Activated CD4-positive, alpha-beta T cell treated with anti-CD3 and anti-CD28 coated beads, Interleukin-2, amount 10 ng/mL, durations not matched to agents 24 days and 14 days (primary cell): ENCODE measurements at places on chromosomes 7 and 10. TPM values are rescaled to one million over a fixed set of nuclear protein-coding genes. Genes with fewer than 3 reads are reported as not detected.

DNA sequence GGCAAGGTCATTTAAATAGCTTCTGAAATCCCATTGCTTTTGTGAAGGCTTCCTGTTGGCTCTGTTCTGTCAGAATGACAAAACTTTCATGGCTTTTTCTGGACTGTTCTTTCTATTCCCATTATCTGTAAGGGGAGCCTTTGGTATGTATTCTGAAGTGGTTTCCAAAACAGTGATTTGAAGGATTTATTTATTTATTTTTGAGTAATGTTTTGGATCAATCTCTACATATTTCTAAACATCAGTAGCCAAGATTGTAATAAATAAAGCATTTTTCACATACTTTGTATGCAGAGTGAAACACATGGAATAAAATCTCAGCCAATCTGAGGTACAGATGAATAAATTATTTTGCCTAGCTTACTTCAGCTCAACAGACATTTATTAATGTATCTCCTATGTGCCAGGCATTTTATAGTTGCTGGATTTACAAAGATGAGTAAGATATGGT, 121.1 kb downstream of the BBS9 start:
- no peaks in the 10 kb centered on the region for H3K36me3 ChIP-seq
- no peaks in the 10 kb centered on the region for H3K27me3 ChIP-seq
- no peak overlapping the region for H3K27ac ChIP-seq
- H3K4me1 ChIP-seq = no peaks in the 10 kb centered on the region
- no peak overlapping the region for H3K4me3 ChIP-seq

DNA sequence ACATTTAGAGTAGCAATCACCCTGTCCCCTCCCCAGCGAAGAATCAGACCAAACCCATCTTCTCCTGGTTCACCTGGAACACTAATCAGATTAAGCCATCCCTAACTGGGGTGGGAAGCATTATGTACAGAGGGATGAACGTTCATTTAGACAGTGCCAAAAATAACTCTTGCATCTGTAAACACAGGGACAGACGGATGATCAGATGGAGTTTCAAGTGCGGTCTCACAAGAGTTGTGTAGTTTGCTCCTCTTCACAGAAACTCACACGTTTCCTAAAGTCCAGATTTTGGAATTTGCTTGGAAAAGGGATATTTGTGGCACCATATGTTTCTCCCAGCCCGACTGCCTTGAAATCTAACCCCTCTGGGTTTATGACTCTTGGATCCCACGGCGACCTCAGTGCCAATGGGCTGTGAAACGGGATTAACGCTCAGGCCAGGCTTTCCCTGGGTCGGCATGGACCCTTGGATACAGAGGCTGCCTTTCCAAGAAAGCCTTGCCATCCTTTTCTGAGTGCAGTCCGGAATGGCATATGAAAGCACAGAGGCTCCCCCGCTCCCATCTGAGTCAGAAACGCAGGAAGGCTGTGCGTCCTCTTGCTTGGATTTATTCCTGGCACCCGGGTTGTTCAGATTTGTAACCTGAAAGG, 293.2 kb upstream of the HABP2 start:
- DNase-seq = no peak
- no peak overlapping the region for H3K27ac ChIP-seq
- peaks cover 17% of the 10 kb centered on the region for H3K27me3 ChIP-seq

- H3K27ac ChIP-seq = no peak overlapping the region
- peaks cover 15% of the 10 kb centered on the region for H3K4me1 ChIP-seq
- peak overlapping the region; percentile 93 for H3K4me3 ChIP-seq
- H3K27me3 ChIP-seq = peaks cover 24% of the 10 kb centered on the region
- no peak for DNase-seq
- H3K36me3 ChIP-seq = peaks cover 1% of the 10 kb centered on the region
These were observed 1.1 kb downstream of the JMJD1C start for GRCh38 chr10:63464402-63465292.

The NKX1-2 gene
- not detected in 2 replicates for total RNA-seq

DNA sequence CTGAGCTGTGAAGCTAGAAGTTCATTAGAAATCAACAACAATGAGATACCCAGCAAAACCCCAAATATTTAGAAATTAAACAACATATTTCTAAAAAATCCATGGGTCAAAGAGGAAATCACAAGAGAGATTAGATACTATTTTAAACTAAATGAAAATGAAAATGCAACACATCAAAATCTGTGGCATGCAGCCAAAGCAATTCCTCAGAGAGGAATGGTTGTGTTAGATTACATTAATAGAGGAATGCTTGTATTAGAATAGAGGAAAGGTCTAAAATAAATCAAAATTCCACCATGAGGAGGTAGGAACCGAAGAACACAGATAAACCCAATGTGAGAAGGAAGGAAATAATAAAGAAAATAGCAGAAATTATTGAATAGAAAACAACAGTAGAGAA, 642.1 kb upstream of the GALNT17 start:
- H3K27ac ChIP-seq = no peak overlapping the region
- DNase-seq = no peak
- no peaks in the 10 kb centered on the region for H3K36me3 ChIP-seq
- H3K4me3 ChIP-seq = no peak overlapping the region

The SUMF2 gene
- total RNA-seq = 154 and 161 TPM in 2 replicates

DNA sequence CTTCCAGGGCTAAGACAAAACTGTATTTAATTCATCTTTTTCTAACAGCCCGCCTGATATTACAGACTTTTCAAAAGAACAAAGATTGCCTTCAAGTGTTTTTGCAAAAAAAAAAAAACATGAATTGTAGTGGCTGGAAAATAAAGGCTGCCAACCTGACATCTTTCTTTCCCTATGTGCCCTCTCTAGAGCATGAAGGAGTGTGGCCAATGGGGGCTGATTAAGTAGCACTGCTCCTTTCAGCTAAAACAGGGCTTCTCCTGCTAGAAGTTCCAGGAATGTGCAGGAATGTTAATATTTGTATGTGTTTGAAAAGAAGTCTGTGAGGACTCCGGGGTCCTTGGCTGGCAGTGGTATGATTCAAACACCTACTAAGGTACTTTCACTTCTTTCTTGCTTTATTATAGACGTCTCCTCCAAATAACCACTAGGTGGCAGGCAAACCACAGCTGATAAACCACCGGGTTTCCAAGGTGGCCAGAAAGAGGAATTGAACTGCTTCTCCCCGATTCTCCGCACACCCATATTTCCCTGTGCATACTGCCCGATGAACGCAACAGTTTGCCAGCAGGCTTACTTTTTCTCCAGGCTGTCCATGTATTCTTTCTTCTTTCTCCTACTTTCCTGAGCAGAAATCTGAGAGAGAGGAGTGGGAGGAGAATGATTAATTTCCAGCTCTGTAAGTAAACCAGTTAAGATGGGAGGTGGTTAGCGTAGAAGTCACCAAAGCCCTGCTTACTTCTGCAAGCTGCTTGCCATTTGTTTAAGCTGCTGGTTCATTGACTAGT, 56.8 kb upstream of the DGKI start:
- H3K27me3 ChIP-seq = no peaks in the 10 kb centered on the region
- no peak overlapping the region for H3K4me3 ChIP-seq
- peaks cover 40% of the 10 kb centered on the region for H3K36me3 ChIP-seq
- H3K27ac ChIP-seq = no peak overlapping the region
- peak; percentile 88 for DNase-seq

GRCh38 chr7:125357676-125358455, 428.2 kb upstream of the POT1 start:
- no peaks in the 10 kb centered on the region for H3K4me1 ChIP-seq
- no peaks in the 10 kb centered on the region for H3K36me3 ChIP-seq
- H3K27ac ChIP-seq = no peak overlapping the region

GRCh38 chr10:91541481-91541880, 91.4 kb downstream of the PPP1R3C start:
- no peak overlapping the region for H3K27ac ChIP-seq
- no peaks in the 10 kb centered on the region for H3K4me1 ChIP-seq
- DNase-seq = no peak
- no peaks in the 10 kb centered on the region for H3K27me3 ChIP-seq

GRCh38 chr10:31099664-31100063, 68.0 kb upstream of the ZNF438 start:
- no peaks in the 10 kb centered on the region for H3K36me3 ChIP-seq
- H3K27ac ChIP-seq = peak overlapping the region; percentile 93
- peak; percentile 67 for DNase-seq
- H3K27me3 ChIP-seq = no peaks in the 10 kb centered on the region
- H3K4me1 ChIP-seq = peaks cover 60% of the 10 kb centered on the region
- H3K4me3 ChIP-seq = peak overlapping the region; percentile 45
